ENCODE measurements at places on chromosomes 13 and 19.

GRCh38 chr13:113288880-113289279 lies 8.2 kb upstream of the LAMP1 start:
- peak; percentile 17 for DNase-seq

- peak; percentile 61 for DNase-seq
Measured at GRCh38 chr19:15180451-15181390, 20.1 kb downstream of the NOTCH3 start.

- DNase-seq = no peak
Measured at GRCh38 chr19:11296264-11296663, 304 bp downstream of the TSPAN16 start.

- DNase-seq = peak; percentile 5
Measured at GRCh38 chr19:8681345-8682029, 17.1 kb downstream of the ACTL9 start.

DNA sequence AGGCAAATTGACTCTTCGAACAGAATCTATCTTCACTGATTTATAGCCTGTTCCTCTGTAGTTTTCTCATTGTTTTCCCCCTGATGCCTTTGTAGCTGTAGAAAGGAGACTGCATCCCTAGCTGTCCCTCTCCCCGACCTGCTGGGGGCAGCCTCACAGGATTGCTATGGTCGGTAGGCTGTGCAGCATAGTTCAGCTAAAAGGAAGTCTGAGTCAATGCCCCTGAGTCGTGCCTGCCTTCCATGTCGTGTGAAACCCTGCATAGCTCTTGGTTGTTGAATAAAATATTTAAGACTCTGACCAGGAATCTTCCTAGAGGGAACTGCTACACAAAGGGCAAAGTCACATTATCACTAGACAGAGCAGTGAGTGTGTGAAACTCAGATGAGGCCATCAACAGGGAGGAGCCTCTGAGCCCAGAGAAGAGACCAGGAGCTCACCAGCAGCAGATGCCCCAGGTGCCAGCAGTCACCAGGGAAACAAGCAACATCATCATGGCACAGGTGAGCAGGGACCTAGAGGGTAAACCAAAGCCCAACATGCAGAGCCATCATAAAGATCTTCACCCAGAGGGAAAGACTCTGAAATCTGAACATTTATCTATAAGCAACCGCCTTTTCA lies 108.4 kb upstream of the NBEA start:
- no peak for DNase-seq

All from osteoblast (primary cell).